Vagina (tissue), 2 donors: ENCODE measurements at places on chromosomes 12 and 14.

DNA sequence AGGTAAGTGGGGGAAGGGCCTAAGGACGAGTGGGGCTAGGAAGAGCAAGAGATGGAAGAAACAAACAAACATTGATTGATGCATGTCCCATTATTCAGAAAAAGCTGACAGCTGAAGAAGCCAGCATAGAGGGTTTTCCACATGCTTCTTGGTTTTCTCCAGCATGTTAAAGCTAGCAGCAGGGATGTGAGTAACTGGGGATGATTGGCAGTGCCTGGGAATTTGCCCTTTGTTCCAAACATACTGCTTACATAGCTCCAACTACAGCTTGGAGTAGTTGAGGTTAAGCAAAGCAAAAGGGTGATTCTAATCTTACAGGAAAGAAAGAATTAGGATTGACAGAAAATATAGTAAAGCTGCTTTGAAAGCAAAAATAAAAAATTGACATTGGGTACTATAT lies 68.0 kb upstream of the IFNG-AS1 start:
- no peak for DNase-seq

- no peak for DNase-seq
Observed at GRCh38 chr12:58583529-58583928, 336.8 kb downstream of the LRIG3 start.

GRCh38 chr12:11954181-11954580 lies 116.6 kb upstream of the BCL2L14 start:
- DNase-seq, result no peak

GRCh38 chr12:120764816-120765215 lies 39.2 kb downstream of the ACADS start:
- DNase-seq, result no peak

GRCh38 chr12:95546491-95546813 lies 4.8 kb downstream of the USP44 start:
- no peak for DNase-seq

DNA sequence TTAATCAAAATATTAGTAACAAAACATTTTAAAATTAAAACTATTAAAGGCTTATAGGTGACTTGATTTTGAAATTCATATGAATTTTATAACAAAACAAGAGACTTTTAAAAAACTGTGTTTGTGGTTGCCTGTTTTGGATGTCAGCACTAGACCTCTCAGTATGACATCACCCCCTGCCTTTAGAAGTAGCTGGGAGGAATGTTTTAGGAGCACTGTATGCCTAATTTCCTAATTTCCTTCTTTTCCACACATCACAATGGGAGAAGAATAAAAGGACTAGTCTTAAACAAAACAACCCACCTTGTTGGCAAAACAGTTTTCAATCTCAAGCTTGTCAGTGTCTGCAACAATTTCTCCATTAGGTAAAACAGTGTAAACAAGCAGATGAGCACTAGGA lies 48.1 kb upstream of the PZP start:
- no peak for DNase-seq

DNA sequence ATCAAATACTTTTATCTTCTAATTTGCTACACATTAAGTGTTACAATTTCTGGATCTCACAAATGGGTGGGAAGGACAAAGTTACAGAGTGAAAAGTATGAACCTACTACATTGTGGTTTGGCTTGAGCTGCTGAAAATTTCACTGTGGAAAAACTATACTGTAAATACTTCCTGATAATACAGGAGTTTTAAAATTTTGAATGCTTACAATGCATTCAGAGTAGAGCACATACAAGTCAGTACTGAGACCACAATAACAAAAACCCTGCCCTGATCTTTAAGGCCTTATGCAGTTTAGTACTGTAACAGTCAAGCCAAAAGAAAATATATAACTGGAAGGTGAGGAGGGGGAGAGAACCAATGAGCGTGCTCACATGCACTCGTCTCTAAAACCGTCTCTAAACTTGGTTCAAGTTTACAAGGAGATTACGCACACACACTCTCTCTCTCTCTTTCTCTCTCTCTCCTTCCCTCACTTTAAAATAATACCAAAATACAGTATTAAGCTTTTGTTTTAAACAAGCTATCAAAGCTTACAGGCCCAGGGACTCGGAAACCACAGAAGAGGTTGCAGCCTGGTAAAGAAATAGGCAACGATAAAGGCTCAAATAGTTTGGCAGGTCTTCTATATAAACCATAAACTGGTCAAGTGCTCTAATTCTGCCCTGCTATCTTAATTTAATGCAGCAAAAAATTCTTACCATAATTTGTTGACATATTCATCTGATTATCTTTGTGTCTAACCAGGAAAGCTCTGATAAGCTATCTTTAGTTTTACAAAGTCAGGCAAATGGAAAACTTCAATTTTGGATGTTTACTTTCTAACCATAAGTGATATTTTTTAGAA lies 58.0 kb downstream of the ATF7 start:
- DNase-seq, result no peak
